ENCODE measurements at places on chromosomes 4 and X.
A peak's percentile ranks its signal among the peaks of the same experiment; 100 is the strongest.

- DNase-seq: no peak
Measured at GRCh38 chrX:10602646-10603045, 17.7 kb downstream of the MID1 start.

DNA sequence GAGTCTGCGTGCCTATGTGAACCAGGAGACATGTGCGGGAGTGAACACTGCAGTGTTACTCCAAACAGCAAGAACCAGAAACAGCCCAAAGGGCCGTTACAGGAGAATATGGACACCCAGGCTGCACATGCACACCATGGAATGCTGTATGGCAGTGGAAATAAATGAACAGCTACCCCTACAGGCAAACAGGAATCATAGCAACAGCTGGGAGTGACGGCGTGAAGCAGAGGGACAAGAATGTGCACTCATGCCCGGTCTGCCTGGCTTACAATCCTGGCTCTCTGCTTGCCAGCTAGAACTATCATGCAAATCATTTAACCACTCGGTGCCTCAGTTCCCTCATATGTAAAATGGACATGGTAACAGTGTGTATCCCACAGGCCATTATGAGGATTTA lies 16.6 kb downstream of the GPKOW start:
- no peak for DNase-seq

GRCh38 chr4:184417802-184418511 lies 56.4 kb downstream of the IRF2 start:
- no peak for DNase-seq

DNA sequence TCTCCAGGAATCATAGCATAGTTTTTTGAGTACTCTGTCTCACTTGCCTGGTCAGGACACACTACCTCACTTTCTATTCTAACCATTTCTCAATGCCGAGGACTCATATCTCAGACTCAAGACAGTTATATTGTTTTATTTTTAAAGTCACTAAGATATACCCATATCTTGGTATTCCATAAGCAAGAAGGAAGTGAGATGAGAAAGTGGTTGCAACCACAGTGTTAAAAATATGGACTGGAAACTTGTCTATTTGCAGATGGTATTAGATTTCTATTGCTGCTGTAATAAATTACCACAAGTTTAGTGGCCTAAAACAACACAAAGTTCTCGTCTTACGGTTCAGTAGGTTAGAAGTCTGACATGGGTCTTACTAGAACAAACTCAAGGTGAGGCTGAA lies 344.8 kb upstream of the MAGEB2 start:
- no peak for DNase-seq

DNA sequence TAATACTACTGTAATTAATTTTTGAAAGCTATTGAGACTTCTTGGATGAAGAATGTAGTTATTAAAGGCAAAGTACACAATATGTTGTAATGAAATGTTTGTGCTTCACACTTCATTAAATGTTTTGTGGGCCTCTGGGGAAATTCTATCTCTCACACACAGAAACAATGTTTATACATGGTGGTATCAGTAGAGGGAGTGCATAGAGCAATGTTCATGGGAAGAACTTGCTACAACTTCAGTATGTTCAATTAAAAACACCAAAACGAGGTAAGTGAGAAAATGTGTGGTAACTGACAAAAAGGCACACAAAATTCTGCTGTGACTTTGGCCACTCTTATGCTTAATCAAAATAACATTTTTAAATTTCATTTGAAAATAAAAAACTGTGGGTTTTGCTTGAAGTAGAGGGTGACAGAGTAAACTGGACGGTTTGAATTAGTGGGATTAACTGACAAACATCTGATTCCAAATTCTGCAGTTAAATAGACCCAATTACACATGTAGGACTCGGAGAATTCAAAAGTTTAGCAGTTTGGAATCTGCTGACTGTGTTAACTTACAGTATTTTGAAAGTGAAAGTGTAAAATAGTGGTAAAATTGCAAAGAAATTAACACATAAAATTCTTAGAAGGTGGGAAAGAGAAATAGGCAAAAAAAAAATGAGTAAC lies 111.4 kb upstream of the TTC29 start:
- no peak for DNase-seq

- no peak for DNase-seq
Measured at GRCh38 chr4:11480683-11481082, 52.0 kb upstream of the HS3ST1 start.

DNA sequence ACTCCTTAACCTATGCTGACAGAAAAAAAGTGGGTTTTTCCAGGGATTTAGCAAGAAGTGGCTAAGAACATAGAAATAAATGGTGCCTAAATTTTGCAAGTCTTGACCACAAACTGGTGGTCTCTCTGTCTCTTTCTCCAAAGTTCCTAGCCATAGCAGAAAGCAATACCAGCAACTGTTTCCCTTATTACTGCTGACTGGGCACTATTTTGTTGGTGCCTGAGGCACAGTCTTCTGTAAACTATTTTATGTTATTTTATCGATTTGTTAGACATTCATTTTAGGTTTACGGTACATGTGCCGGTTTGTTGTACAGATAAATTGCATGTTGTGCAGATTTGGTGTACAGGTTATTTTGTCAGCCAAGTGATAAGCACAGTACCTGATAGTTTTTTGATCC lies 234.6 kb upstream of the TECRL start:
- no peak for DNase-seq

- DNase-seq: no peak
Measured at GRCh38 chr4:55820279-55820678, 689 bp downstream of the EXOC1L start.

DNA sequence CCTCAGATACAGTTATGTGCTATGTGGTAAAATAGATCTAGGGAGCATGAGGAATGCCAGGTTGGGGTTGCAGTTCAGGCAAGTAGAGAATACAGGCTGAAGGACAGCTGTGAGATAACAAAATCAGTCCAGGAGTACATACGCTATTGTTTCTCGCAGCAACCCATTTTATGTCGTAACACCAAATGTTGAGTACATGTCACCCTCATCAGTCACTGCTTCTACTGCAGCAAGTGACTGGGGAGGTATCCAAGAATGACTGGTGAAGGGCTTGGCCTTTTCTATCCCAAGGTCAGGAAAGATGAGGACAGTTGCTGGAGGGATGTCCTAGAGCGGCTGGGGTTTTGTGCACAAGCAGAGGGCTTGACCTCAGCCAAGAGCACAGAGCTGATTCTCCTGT lies 172.1 kb downstream of the CBR4 start:
- DNase-seq: no peak

DNA sequence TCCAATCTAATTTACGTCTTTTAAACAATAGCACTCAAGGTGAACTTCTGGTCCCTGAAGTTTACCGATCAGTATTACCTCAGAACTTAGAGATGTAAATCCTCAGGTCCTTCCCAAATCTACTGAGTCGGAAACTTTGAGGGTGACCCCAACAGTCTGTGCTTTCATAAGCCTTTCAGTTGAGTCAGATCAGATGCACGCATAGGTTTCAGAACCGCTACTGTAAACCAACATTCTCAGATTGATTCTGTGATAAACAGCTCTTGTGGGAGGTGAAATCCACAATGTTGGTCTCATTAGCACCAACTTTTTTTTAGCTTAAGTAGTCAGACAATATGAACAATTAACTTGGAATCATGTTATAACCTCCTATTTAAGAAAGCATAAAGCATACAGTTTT lies 86.0 kb downstream of the WWC2 start:
- no peak for DNase-seq

DNA sequence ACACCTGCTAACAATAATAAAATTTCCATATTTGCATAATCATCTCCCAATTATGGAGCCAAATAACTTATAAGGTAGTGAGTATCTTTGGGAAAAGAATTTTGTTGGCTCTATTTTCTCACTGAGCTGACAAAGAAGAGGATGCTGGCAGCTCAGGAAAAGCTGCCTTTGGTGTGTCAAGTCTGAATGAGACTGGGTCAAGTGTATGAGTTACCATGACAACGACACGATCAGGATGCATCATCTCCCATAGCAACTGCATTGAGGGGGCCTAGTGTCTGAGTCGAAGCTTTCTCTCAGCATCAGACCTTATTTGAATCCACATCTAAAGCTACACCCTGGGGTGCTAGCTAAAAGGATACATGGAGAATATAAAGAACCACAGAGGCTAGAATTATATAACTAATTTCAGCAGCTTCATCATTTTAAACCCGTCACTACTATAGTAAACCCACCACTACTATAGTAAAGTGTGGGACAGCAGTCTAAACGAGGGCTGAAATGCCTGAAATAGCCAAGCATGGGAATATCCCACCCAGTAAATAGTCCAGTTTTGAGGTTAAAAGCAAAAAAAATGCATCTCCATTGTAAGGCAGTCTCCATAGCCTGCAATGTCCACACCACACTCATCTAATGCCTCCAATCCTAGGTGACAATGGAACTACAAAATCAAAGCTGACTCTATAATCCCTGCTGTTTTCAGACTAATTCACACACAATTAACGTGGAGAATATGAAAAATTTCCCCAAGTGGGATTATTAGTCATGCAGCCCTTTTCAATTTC lies 16.0 kb downstream of the GSPT2 start:
- DNase-seq: no peak

- no peak for DNase-seq
Measured at GRCh38 chr4:41260116-41260733, 3.5 kb downstream of the UCHL1 start.

DNA sequence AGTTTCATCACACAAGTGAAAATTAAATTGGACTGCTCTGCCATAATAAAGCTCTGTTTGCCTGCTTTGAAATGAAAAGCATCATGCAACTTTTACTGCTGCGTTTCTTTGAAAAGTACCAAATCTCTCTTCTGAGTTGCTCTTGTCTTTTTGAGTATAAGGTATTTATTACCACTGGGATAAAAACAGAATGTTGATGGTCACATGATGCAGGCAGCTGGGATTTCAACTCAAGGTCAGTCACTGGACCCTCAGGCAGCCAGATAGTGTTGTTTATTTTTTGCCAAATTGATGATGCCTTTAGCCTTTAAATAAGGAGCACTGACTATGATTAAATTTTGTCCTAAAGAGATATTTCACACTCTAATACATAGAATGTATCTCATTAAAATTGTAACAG lies 32.7 kb downstream of the DMD start:
- no peak for DNase-seq

- no peak for DNase-seq
Measured at GRCh38 chrX:38660395-38661102, 99.2 kb downstream of the TSPAN7 start.

DNA sequence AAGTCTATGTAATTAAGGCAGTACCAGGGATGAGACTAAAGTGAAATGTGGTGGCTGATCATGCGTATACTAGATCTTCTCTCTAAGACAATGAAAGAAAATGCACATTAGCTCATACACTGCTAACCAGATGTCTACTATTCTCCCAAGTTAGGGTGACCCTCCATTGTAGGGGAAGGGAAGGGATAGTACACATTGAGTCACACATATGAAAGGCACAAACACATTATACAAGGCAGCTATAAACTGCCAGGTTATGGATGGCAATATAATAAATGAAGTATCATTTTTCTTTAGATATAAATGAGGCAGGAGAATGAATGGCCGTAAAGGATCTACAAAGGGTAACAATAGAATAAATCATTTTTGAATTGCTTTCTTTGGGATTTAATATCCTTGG lies 4.5 kb downstream of the SHROOM3 start:
- DNase-seq: no peak

DNA sequence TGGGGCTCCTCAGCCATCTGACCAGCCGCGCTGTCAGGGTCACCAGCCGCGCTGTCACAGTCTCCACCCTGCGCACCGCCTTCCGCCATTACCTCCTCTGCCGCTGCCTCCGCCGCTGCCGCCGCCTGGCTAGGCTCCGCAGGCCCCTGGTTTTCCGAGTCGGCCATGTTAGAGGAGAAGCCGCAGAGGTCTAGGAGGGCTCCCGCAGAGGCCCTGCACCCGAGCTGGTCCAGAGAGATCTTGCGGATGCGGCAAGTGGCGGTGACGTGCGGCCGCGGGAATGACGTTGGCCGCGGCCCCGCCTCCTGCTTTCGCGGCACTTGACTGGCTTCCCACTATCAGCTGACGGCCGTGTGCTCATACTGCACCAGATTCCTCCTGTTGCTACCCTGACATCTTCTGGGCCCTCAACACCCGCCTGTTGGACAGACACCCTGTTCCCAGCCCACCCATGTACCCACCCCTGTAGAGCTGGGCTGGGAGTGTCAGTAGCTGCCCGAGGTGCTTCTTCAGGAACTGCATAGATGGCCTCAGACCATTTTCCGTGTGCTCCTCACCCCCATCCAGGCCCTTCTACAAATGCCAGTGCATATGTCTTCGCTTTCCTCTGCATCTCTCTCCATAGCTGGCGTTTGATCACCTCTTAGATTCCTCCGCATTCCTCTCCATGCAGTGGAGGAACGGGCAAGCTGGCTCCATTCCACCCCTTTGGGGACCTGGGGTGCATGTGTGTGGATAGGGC lies at the start of gene NAP1L5:
Gene NAP1L5, minus strand, starts transcription at position 242 of the 742 bp plus-strand sequence. Its CDS starts 75 bp downstream, at position 167.
- peak; percentile 60 for DNase-seq

GRCh38 chr4:108926061-108926460 lies 163.2 kb upstream of the ETNPPL start:
- no peak for DNase-seq

GRCh38 chr4:52995360-52996030 lies 133.4 kb downstream of the RASL11B start:
- DNase-seq: no peak

DNA sequence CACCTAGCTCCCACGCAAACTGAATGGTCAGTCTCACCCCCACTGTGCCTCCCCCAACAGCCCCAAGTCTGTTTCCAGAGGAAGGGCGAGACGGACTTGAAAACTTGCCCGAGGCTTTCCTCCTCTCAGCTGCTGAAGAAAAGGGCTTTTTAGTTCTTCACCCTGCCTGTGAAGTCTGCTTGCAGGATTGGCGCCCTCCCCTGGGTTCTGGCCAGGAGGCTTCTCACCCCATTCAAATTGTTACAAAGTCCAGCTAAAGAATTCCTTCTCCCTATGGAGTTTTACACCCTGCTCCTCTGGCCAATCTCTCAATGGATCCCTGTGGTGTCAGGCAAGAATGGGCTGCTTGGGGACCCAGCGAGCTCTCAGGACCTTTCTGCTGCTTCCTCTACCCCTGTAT lies 241.0 kb downstream of the AFF2 start:
- no peak for DNase-seq

DNA sequence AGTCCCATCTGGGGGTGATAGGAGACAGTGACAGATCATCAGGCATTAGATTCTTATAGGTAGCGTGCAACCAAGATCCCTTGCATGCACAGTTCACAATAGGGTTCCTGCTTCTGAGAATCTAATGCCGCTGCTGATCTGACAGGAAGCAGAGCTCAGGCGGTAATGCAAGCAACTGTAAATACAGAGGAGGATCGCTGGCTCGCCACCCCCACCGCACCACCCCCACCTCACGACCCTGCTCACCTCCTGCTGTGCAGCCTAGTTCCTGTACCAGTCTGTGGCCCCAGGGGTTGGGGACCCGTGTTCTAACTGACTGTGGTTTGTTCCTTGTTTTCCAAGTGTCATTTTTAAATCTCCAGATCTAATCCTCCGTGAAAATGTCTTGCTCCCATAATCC lies 89.0 kb upstream of the MAPK10 start:
- no peak for DNase-seq

GRCh38 chr4:80841587-80842281 lies 188.8 kb upstream of the BMP3 start:
- no peak for DNase-seq

- DNase-seq: no peak
Measured at GRCh38 chr4:47167081-47168035, 136.0 kb downstream of the GABRB1 start.

All from NCI-H2081 (cell line).